NCI-H1436 treated with DMSO at 0.1 percent for 48 hours (cell line): ENCODE measurements at places on chromosomes 16 and 17.

- DNase-seq, result no peak
These were observed 3.7 kb upstream of the HSD17B2 start for GRCh38 chr16:82031116-82032084.

GRCh38 chr17:82648742-82649331, 593 bp upstream of the WDR45B start:
- DNase-seq, result no peak

DNA sequence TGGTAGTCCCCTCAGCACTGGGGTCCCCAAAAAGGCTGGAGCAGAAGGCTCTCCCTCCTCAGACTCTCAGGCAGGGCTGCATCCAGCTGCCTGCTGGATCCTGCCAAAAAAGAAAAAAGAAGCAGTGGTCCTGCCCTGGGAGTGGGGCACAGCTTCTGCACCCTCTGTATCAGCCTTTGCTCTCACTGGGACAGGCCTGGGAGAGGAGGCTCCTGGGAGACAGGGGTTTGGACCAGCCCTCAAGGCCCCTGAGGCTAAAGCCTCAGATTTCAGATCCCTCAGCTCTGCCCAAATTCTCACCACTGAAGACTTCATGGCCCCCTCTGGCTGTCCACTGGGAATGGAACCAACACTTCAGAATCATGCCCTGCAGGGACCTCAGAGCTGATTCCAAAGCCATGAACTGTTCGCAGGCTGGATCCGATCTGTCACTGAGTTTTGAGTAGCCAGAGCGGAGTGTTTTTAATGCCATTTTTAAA, 96.9 kb downstream of the C16orf78 start:
- no peak for DNase-seq

DNA sequence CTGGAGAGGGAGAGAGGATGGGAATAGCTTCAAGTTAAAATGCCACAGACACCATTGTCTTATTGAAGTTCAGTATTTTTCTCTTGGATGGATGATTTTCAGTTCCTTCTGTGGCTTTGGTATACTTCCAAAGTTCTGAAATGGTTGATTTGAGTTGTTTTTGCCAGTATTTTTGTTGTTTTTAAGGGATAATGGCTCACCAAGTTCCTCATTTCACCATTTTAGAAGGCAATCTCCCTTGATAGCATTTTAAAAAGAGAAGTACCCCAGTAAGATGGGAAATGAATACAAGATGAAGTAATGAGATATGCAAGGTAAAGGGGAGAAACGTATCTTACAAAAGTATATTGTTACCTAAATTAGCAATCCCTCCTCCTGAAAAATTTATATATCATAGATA, 18.5 kb upstream of the SPDYE4 start:
- no peak for DNase-seq

- no peak for DNase-seq
These were observed 87.0 kb upstream of the MAF start for GRCh38 chr16:79687249-79688130.

GRCh38 chr16:69851491-69852240, 89.5 kb downstream of the WWP2 start:
- DNase-seq, result no peak

DNA sequence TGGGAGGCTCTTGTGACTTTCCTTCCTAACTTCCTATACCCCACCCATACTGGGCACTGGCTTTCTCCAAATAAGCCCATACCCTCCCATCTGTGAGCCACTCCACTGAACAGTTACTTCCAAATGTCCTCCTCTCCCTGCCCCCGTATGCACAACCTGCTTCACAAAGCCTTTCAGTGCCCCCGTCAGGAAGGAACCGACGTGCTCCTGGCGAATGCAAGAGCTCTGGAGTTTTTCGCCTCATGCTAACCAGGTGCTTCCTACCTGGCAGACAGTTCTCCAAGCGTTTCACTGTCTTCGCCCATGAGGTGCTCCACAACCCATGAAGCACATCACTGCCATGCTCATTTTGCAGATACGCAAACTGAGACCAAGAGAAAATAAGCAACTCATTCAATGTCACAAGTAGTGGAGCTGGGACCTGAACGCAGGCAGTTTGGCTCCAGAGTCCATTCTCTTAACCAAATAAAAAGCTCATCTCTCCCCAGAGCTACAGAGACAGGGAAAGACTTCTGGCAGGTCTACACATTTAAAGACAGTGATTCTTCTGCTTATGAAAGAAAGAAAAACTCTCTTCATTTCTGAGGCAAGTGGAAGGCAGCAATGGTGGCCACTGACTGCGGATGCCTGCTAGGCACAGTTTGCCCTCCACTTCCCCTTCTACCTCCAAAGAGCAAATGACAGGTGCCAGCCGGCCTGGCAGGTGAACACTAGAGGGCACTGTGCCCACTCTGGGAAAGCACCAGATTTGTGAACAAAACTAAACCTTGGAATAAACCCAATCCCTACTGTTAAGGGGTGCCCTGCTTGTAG, 23.8 kb downstream of the SPHK1 start:
- DNase-seq, result no peak

- DNase-seq, result no peak
These were observed 506 bp downstream of the CAMKK1 start for GRCh38 chr17:3892095-3892998.

GRCh38 chr17:35286120-35286781, 43.4 kb downstream of the SLFN5 start:
- DNase-seq, result no peak

- DNase-seq, result no peak
These were observed 120.0 kb upstream of the GOT2 start for GRCh38 chr16:58853854-58854791.

DNA sequence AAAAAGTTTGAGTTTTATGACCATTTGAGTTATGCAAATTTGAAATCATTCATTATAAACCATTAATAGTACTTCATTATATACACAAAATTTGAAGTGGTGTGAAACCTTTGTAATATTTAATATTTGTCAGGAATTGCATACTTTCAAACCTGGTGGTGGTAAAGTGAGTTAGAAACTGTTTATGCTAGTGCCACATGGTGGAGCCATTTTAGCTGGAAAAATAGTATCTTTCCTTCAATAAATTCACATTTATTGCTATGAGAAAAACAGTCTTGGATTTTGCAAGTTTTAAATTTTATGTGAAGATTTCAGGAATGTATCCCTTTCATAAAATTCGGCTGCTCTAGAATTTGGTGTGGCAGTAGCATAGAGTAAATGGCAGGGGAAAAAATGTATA, 7.3 kb upstream of the BLMH start:
- no peak for DNase-seq
